ENCODE measurements at places on chromosomes 1 and 21. TPM values are rescaled to one million over a fixed set of nuclear protein-coding genes. Genes with fewer than 3 reads are reported as not detected.

OPN3 gene
- 16.1 TPM for polyA plus RNA-seq

PADI4 gene
- polyA plus RNA-seq: 0.82 TPM

C8B gene
- not detected for polyA plus RNA-seq

REG4 gene
- polyA plus RNA-seq: not detected

TTC34 gene
- polyA plus RNA-seq: 0.12 TPM
